ENCODE measurements at places on chromosomes 1 and 21.

DNA sequence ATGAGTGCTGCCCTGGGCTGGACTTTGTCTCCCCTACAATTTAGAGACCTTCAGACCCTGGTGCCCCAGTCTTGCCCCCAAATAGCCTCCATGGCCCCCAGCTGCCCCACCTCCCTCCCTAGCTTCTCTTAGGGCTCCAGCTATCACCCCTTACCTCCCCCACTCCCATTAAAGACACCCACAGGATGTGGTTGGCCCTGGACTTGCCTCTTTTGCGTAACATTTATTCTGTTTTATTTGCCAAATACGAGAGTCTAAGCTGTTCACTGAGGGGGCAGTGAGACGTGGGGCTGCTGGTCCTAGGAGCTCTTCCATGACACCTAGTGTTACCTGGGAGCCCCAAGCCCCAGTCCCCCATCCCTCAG is 4.5 kb downstream of the ZC3H12A start:
- DNase-seq, result no peak

- no peak for DNase-seq
Measured at GRCh38 chr21:15093216-15093615, 28.4 kb upstream of the NRIP1 start.

GRCh38 chr1:111647736-111648135 is 28.1 kb downstream of the RAP1A start:
- DNase-seq, result no peak

DNA sequence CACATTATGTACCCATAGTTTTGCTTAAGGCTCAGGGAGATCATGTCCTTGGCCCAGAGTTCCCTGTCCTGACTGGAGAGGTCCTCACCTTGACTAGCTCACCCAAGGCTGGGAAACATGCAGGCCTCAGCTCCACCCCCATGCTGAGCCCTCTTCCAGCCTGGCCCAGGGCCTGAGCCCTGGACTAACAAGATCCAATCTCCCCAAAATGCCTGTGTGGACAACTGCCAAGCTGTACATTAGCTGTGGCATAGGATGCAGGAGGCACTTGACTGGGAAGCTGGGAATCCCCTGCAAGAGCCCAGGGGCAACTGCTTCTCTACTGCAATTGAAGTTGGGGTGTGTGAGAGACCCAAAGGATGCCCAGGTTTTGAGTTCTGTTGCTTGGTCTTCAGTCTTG is 2.1 kb downstream of the LINGO4 start:
- no peak for DNase-seq

GRCh38 chr1:36198641-36199040 is 25.6 kb upstream of the THRAP3 start:
- no peak for DNase-seq

GRCh38 chr1:7219031-7219430 is 433.8 kb downstream of the CAMTA1 start:
- DNase-seq, result no peak

GRCh38 chr1:197989058-197989457 is 71.9 kb downstream of the LHX9 start:
- DNase-seq, result no peak

GRCh38 chr1:183227422-183228346 is 41.6 kb downstream of the LAMC2 start:
- no peak for DNase-seq

GRCh38 chr21:45739218-45740087 is 95.9 kb downstream of the PCBP3 start:
- no peak for DNase-seq
